ENCODE measurements at places on chromosomes 7 and 10.
A peak's percentile ranks its signal among the peaks of the same experiment; 100 is the strongest.

- DNase-seq: peak; percentile 63
Measured at GRCh38 chr10:3192856-3193635, 20.5 kb upstream of the PITRM1 start.

GRCh38 chr10:131354380-131354779 lies 42.9 kb upstream of the TCERG1L start:
- DNase-seq: no peak

- no peak for DNase-seq
Measured at GRCh38 chr7:102836977-102837376, 75.8 kb upstream of the LRRC17 start.

DNA sequence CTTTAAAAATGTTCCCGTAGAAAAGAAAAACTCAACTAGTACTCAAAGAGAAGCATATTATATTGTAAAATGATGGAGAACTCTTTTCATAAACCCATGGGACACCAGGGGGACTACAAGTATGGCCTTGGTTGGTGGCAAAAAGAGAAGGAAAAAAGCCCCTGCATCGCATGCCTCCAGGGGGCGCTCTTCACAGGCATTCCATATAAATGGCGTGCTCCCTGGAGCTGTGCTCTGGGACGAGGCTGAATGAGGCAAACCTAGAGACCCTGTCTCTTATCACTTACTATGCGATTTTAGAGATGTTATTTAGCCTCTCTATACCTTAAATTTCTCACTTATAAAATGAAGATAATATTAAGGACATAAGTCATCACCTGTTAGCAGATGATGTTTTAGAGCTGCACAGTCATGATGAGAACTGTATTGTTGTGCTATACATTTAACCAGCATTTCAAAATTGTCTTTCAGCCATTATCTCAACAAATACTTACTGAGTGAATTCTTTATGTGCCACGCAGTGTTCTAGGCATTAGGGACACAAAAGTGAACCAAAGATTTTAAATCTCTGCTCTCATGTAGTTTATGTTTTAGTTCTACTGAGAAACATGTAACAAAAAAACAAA lies 105.8 kb downstream of the ARHGAP21 start:
- peak; percentile 48 for DNase-seq

GRCh38 chr7:112985377-112985987 lies 101.1 kb downstream of the GPR85 start:
- DNase-seq: no peak

DNA sequence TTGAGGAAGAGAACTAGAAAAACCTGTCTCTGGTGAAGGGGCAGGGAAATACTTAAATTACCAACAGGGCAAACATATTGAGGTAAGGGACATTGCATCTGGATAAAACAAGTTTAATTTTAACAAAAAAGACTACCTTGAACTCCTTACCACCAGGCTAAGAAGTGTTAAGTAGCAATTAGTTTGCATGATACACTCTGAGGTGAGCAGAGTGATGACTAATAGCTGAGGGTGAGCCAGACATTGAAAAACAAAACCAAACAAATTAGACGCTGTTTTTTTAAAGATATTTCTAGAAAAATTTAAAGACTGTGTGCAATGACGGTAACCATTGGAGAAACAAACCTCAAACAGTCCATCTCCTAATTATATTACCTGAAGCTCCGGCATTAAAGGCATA lies 105.9 kb downstream of the ANKRD7 start:
- DNase-seq: peak; percentile 15

DNA sequence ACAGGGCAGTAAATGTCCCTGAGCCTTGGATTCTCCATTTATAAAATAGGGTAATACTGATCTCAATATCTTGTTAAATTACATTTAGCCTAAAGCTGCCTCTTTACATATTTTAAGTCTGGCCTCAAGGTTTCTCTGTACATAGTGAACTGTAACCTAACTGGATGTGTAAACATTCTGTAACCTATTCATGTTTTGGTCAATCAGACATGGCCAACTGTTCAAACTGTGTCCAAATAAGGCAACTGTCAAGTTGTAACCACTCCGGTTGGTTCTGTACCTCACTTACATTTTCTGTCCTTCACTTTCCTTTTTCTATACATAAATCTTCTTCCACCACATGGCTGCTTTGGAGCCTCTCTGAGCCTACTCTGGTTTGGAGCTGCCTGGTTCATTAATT lies 107.1 kb upstream of the ITGB1 start:
- no peak for DNase-seq

GRCh38 chr10:4943821-4944220 lies 19.4 kb upstream of the AKR1C1 start:
- no peak for DNase-seq

DNA sequence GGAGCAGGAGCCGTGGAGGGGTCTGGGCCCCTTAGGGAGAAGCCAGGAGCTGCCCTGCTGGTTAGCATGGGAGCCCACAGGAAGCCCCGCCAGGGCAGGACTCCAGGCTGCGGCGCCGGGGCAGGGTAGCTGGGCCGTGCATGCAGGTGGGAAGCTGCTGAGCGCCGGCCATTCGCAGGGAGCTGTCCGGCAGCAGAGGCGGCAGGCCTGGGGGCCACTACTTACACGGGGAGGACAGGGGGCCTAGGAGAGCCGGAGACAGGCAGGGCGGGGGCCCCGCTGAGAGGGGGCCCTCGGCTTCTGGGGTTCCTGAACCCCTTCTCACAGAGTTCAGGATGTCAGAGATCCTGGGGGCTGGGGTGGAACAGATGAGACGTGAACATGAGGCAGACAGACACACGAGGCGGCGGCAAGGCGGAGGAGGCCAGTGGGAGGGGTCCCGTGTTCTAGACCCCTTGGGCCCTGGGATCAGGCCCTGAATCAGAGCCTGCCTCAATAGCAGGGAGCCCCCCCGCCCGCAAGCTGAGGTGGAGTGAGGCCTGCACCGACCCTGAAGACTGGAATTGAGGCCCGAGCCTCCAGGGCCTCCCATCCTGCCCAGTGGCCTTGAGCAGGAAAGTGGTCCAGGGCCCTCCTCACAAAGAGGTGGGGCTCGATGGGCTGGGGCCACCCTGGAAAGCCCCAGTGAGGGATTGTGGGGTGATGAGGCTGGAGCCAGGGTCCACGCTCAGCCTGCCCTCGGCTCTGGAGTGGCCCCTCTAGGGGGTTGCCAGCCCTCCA lies 28.0 kb downstream of the YKT6 start:
- DNase-seq: no peak

DNA sequence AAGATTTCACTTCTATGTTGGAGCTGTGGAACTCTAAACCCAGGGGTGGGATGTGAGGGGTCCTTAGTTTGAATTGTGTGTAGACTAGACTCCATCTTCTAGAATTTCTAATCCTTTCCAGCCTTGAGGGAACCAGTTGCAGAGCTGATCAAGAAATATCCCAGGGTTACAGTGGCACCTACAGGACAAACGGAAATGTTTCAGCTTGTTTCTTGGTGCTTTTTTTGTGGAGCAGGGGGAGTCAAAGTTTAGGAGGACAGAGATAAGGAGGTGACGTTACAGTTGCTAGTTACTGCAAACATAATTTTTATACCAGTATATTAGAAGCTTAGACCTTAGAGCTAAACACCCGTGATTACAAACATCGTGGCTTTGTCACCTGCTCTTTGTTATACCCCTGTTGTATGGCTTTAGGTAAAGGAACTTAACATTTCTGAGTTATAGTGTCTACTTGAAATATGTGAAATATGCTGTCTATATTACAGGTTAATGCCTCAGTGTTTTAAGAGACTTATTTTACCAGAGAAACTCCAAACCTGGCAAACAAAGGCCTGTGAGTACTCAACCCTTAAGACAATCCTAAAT lies 84.5 kb upstream of the DYNC1I1 start:
- peak; percentile 35 for DNase-seq

DNA sequence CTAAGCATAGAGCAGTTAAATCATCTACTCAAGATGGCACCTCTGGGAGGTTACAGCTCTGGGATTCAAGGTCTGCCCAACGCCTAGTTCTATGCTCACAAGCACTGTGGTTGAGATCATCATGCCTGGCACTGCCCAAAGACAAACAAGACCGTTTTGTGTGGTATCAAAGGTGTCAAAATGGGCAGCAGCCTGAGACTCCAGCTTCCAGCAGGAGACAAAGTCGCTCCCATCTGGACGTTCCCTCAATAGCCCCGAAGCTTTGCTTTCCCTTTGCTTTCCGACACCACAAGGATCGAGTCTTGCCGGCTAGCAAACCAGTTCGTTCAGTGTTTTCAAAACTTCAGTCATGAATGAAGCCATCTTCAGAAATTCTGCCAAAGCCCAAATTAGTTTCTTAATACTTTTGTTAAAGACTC lies 5.1 kb downstream of the HABP2 start:
- DNase-seq: no peak

DNA sequence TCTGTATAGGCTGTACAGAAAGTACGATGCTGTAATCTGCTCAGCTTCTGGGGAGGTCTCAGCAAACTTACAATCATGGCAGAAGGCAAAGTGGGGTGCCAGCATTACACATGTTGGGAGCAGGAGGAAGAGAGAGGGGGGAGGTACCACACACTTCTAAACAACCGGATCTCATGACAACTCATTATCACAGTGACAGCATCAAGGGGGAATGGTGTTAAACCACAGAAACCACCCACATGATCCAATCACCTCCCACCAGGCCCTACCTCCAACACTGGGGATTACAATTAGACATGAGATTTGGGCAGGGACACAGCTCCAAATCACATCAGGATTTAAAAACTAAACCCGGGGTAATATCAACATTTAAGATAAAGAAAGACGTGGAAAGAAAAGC lies 468.8 kb upstream of the AUTS2 start:
- DNase-seq: no peak

- peak; percentile 4 for DNase-seq
Measured at GRCh38 chr7:148447221-148447849, 143.2 kb upstream of the C7orf33 start.

DNA sequence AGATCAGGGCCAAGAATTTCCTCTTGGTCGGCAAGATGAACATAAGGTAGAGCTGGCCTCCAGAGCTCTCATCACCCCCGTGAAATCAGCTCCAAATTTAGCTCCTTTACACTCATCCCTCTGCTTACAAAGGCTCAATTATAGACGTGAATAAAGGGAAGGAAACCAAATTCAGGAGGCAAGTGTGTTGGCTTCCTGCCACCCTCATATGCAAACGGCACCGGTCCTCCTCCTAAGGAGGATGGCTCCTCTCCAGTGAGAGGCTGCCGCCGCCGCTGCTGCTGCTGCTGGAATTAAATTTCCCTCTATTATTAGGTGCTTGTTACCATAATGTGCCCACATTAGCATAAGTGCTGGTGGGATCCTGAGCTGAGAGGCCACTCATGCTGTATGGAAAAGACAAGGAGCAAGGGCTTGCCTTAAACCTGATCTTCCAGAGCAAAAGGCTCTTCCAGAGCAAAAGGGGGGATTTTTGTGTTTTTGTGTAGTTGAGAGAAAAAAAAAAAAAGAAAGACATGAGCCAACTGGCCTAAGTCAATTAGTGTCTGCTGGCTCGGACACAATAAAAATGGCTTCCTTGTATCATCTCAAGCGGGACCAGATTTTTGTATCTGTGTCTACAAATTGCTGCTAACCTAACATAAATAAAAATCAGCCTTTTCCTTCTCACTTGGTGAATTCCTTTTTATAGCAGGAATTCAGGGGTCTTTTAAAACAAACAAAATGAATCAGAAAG lies 68.4 kb downstream of the CDHR3 start:
- DNase-seq: no peak

GRCh38 chr7:115087437-115087836 lies 165.5 kb downstream of the MDFIC start:
- DNase-seq: peak; percentile 68

- DNase-seq: peak; percentile 4
Measured at GRCh38 chr7:93843260-93843659, 47.3 kb downstream of the TFPI2 start.

GRCh38 chr10:35442592-35442991 lies 106.3 kb downstream of the CCNY start:
- no peak for DNase-seq

DNA sequence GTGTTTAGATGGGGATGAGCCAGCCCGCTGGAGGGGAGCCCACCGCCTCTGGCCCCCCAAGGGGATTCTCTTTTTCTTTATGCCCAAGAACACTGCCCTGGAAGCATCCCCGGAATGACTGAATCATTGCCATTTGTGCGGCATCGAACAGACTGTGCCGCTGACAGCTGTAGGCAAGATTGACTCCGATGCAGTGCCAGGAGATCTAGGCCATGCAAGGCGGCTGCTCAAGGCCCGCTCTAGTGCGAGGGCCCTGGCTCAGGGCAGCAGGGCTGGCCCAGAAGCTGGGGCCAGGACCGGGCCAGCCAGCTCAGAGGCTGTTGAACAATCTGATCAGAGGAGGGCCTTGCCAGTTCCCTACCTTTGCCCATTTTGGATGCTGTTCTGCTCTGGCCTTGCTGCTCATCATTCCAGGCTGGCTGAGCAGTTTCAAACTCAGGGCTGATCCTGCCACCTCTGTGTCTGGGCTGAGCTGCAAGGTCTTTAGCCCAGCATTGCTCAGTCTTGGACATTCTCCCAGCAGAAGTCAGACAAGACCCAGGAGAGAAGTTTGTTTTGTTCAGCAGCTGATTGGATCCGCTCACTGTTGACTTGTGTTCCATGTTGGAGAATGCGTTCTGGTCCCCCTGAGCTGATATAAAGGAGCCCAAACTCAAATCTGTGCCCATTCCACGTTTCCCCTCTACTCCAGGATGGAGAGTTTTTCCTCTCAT lies 485.3 kb upstream of the GALNT17 start:
- DNase-seq: no peak

GRCh38 chr7:152969335-152969734 lies 209.8 kb downstream of the ACTR3B start:
- DNase-seq: no peak

DNA sequence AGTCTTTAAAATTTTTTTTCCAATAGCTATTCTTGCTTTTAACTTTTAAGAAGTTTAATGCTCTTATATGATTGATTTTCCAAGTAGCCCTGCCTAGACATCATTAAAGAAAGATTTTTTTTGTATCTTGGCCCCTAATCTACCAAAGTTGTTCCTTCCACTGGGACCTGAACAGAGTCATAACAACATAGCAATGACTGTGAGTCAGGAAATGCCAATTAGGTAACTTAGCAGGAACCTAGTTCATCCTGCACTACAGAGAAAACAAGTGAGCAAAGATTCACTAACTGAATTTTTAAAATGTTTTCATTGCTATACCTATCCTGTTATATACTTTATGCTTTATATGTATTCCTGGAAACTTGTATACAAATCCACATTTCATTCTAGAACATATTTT lies 284.7 kb downstream of the BICC1 start:
- peak; percentile 52 for DNase-seq

DNA sequence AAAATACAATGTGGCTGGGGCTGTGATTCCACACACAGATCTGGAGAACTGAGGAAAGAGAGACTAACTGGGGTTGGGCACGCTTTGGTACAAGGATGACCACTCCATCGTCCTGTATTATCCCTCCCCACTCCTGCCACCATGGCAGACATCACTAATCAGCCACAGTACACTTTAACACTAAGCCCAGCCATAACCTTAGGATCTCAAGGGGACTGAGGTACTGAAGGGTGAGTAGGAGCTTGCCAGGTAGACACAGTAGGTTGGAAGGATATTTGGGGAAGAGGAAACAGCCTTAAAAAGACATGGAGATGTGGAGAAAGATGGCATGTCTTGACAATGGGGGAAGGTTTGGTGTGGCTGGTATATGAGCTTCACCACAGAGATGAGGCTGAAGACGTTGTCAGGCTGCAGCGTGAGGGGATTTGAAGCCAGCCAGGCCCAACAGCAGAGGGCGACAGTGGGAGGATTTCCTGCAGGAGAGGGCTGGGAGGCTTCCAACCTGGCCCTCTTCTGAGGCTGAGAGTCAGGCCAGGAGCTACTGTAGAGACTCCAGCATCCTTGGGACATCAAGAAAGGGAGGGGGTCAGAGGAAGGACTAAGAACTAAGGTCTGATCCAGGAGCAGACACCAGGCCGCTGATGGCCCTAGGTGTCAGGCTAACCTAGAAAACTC lies 58.6 kb upstream of the COL13A1 start:
- peak; percentile 37 for DNase-seq

GRCh38 chr7:47556511-47557180 lies 25.3 kb downstream of the TNS3 start:
- peak; percentile 39 for DNase-seq

Data from kidney tubule cell (primary cell).